Thoracic aorta (tissue), 2 donors: ENCODE measurements at places on chromosomes 16 and 17. TPM values are rescaled to one million over a fixed set of nuclear protein-coding genes. Genes with fewer than 3 reads are reported as not detected.

DNA sequence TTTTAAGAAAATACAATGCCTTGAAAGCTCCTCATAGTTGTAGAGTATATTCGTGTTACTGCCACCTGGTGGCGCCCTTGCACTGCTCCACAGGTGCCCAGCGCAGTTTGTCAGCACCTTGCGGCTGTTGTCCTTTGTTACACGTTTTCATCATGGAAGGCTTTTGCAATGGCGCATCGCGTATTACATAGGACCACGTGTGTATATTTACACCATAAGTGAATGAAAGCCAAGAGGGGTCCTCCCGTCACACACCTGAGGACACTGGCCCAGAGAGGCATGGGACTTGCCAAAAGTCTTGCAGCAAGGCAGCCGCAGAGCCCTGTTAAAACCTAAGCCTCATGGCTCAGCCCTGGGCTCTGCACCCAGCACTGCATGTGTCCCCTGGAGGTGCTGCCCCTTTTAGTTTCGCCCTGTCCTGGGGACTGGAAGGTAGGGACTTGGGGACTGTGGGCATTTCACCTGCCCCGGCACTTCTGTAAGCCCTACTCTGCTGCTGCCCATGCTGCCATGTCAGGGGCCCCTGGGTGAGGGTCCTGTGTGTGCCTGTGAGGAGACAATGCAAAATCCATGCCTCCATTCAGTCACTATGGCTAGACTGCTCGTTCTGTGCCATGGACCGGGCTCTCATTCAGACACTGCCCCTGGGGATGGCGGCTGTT is 24.3 kb downstream of the POLR3E start:
- H3K27me3 ChIP-seq = no peaks in the 10 kb centered on the region
- no peaks in the 10 kb centered on the region for H3K4me1 ChIP-seq
- peaks cover 48% of the 10 kb centered on the region for H3K36me3 ChIP-seq
- no peak overlapping the region for H3K4me3 ChIP-seq
- H3K27ac ChIP-seq = no peak overlapping the region
- DNase-seq = no peak

GRCh38 chr16:26961459-26961858 is 105.3 kb upstream of the C16orf82 start:
- H3K27ac ChIP-seq = no peak overlapping the region
- no peaks in the 10 kb centered on the region for H3K27me3 ChIP-seq
- no peaks in the 10 kb centered on the region for H3K36me3 ChIP-seq

DNA sequence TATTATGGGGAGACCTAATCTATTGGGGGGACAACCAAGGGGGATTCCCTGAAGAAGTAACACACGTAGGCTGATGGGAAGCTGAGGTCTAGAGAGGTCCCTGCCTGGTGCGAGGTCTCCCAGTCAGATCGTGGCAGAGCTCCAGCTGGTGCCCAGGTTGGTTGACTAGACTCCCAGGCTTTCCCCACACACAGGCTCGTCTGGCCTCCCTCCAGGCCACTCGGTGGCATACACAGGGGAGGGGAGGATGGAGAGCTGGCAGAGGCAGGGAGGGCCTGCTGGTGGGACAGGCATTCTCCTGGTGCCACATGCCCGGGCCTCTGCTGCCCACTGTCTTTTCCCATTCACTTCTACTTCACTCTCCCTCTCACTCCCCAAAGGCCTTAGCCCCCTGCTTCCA is 8.5 kb upstream of the SOCS3 start:
- H3K27me3 ChIP-seq = no peaks in the 10 kb centered on the region
- H3K4me1 ChIP-seq = peaks cover 18% of the 10 kb centered on the region
- H3K4me3 ChIP-seq = no peak overlapping the region
- no peak for DNase-seq
- no peaks in the 10 kb centered on the region for H3K36me3 ChIP-seq

DNA sequence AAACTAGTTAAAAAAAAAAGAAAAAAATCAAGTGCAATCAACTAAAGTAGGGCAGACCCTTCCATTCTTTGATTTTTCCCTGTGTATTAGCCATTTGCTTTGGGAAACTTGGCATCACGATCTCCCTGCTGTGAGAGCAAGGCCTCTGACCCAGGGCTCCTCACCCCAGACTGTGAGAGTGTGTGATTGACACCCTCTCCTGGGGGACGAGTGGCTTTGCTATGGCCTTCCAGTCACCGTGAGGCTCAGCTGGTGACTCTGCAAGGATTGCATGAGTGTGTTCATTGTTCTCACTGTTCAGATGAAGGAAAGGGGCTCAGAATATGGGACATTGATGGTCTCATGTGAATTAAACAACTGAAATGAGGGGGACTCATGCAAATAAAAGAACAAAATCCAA is 69.0 kb upstream of the BCAR1 start:
- no peaks in the 10 kb centered on the region for H3K36me3 ChIP-seq
- no peak for DNase-seq
- H3K4me3 ChIP-seq = peak overlapping the region; percentile 24
- peaks cover 17% of the 10 kb centered on the region for H3K4me1 ChIP-seq
- peak overlapping the region; percentile 56 for H3K27ac ChIP-seq

DNA sequence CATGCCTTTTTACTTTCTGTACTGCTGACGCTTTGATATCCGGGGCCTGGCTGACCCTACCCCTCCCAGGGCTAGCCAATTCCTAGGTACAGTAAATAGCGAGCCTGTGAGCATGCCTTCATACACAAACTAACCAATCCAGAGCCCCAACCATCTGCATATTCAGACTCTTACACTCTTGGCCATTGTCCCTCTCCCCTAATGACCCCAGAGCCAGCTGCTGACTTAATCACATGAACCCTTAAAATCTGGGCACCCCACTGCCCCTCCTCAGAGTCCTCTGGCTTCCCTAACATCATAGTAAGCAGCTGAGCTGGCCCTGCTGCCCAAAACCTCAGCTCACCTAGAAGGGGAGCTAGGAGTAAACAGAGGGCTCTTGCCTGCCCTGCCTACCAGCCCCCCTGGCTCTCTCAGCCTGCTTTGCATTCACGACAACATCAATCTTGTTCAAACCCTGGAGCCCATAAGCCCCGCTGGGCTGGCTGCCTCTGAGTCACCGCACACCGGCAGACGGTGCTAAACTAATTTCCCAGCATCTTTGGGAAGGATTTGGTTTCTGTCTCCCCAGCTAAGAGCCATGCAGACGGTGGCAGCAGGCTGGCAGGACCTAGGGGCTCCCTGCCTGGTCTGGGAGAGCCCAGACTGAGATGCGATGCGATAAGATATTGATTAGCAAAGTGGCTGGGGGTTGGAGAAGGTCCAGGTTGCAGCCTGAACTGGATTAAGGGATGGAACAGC is 63.2 kb downstream of the CLEC19A start:
- H3K4me3 ChIP-seq = peak overlapping the region; percentile 7
- no peak overlapping the region for H3K27ac ChIP-seq
- H3K4me1 ChIP-seq = no peaks in the 10 kb centered on the region
- H3K36me3 ChIP-seq = no peaks in the 10 kb centered on the region

DNA sequence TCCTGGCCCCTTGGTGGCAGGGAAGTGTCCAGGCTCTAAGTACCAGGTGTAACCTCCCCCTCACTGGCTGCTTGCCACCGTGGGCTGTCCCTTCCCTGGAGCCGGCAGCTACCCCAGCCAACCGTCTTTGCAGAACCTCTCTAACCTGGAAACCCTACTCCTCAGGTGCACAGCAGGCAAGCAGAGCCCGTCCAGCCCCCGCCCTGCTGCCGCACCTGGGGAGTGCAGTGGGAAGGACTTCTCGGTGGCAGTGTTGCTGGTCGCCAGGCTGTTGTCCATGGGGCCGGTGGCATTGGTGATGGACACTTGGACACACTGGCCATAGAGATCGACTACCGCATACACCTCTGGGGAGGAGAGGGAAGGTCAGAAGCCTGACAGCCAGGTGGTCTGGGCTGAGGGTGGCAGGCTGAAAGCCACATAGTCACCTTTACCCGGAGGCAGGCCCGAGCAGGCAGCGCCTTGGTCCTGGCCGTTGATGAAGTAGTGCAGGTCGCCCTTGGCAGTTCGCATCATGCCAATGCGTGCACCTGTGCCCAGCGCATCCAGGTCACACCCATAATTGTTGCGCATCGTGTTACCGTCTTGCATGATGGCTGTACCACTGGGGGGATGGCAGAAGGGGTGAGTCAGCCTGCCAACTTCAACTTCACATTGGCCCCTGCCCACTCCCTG is 6.5 kb downstream of the NEURL4 start:
- no peaks in the 10 kb centered on the region for H3K27me3 ChIP-seq
- DNase-seq = no peak
- H3K27ac ChIP-seq = no peak overlapping the region

- H3K4me1 ChIP-seq = no peaks in the 10 kb centered on the region
- no peak for DNase-seq
- peaks cover 3% of the 10 kb centered on the region for H3K36me3 ChIP-seq
- H3K27ac ChIP-seq = no peak overlapping the region
- H3K27me3 ChIP-seq = no peaks in the 10 kb centered on the region
Measured at GRCh38 chr17:72795941-72796340, 296.5 kb downstream of the SLC39A11 start.

DNA sequence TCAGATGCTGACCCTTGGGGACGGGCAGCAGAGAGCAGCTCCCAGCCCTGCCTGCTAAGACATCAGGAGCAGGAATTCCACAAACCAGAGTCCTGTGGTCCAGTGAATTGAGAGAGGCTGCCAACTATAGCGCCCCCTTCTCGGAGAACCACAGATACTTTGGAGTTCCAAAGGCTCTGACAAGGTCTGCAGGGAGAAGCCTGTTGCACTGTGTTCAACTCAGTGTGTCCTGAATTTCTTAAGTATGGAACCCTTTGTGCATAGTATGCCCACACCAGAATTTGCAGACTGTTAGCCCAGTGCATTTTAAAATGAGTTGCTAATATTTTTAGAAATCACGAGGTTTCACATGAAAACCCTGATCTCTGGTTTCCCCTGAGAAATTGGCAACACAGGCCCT is 223.4 kb downstream of the KATNIP start:
- no peaks in the 10 kb centered on the region for H3K27me3 ChIP-seq
- H3K27ac ChIP-seq = no peak overlapping the region
- H3K4me1 ChIP-seq = peaks cover 33% of the 10 kb centered on the region
- H3K36me3 ChIP-seq = no peaks in the 10 kb centered on the region

DNA sequence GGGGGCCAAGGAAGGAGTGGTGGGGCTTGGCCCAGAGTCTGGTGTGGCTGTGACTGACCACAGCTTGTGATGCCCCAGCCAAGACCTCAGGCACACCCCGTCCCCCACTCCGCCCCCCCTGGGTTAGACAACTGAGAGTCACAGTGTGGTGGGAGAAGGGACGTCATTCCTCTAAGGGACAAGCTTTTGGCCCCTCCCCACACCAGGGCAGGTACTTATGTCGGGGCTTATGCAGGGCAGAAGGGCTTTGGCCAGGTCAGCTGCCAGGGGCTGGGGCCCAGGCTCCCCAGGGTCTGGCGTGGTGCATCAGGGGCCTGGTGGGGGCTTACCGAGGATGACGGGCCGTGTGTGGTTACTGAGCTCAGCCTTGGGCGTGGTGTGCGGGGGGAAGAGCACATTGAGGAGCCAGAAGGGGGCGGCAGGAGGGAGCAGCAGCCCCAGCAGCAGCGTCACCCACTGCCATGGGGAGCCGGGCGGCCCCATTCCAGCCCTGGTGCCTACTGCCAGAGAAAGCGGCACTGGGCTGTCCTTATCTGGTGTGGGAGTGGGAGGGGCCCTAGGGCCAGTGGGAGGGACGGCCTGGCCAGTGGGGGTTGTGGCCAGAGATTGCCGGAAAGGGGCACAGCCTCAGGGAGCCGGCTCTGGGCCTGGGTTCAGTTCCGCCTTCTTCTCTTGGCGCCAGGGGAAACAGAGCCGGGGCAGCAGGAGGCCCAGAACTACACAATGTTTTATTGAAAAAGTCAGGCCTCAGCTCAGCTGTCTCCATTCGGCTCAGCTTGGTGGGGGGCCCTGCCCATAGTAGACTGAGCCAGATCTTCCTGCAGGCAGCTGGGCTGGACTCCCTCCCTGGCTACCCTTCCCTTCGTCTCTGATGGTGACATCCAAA is at the start of gene LCAT:
TSS of gene LCAT (minus strand) at position 502 of the 886 bp plus-strand sequence. CDS start at position 483, 19 bp downstream.
- no peak for DNase-seq
- peaks cover 71% of the 10 kb centered on the region for H3K36me3 ChIP-seq
- no peaks in the 10 kb centered on the region for H3K27me3 ChIP-seq

- peak overlapping the region; percentile 85 for H3K4me3 ChIP-seq
- H3K36me3 ChIP-seq = no peaks in the 10 kb centered on the region
- DNase-seq = no peak
- H3K4me1 ChIP-seq = peaks cover 33% of the 10 kb centered on the region
- H3K27me3 ChIP-seq = no peaks in the 10 kb centered on the region
Measured at GRCh38 chr16:46884513-46885293, 541 bp downstream of the GPT2 start.

GRCh38 chr17:7838090-7839075 is 4.4 kb downstream of the KDM6B start:
- no peak overlapping the region for H3K27ac ChIP-seq
- no peak for DNase-seq
- peak overlapping the region; percentile 80 for H3K4me3 ChIP-seq
- H3K4me1 ChIP-seq = peaks cover 35% of the 10 kb centered on the region
- no peaks in the 10 kb centered on the region for H3K36me3 ChIP-seq

GRCh38 chr17:58611331-58611730 is 80.5 kb downstream of the TEX14 start:
- no peaks in the 10 kb centered on the region for H3K27me3 ChIP-seq
- DNase-seq = no peak
- no peaks in the 10 kb centered on the region for H3K4me1 ChIP-seq
- no peak overlapping the region for H3K27ac ChIP-seq

- H3K4me3 ChIP-seq = no peak overlapping the region
- DNase-seq = no peak
- no peaks in the 10 kb centered on the region for H3K36me3 ChIP-seq
- no peak overlapping the region for H3K27ac ChIP-seq
Measured at GRCh38 chr16:17222871-17223401, 247.8 kb downstream of the XYLT1 start.

DNA sequence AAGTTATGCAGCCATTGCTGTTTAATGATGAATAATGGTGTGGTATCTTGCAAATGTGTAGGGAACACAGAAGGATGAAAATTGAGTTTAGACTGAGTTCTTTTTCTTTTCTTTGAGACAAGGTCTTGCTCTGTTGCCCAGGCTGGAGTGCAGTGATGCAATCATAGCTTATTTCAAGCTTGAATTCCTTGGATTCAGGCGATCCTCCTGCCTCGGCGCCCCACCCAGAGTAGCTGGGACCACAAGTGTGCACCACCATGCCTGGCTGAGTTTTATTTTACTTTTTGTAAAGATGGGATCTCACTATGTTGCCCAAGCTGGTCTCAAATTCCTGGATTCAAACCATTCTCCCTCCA is 74.6 kb upstream of the TBC1D3K start:
- no peak overlapping the region for H3K4me3 ChIP-seq
- no peak for DNase-seq
- no peak overlapping the region for H3K27ac ChIP-seq
- no peaks in the 10 kb centered on the region for H3K27me3 ChIP-seq

The TEKT5 gene
- not detected for total RNA-seq

The CSH2 gene
- not detected for total RNA-seq

The CTRB1 gene
- 9.3 TPM for total RNA-seq

The STX8 gene
- 93.9 TPM for total RNA-seq

The AANAT gene
- total RNA-seq = not detected

The RNF135 gene
- 45.8 TPM for total RNA-seq

The CUEDC1 gene
- 32.7 TPM for total RNA-seq

The PCYT2 gene
- 81.9 TPM for total RNA-seq

The MEIOC gene
- total RNA-seq = not detected

The MYO15A gene
- 2.3 TPM for total RNA-seq

The KRT23 gene
- 0.54 TPM for total RNA-seq

The C16orf96 gene
- total RNA-seq = not detected

The FOXJ1 gene
- not detected for total RNA-seq

The MT1A gene
- total RNA-seq = 168 TPM
